Bronchial epithelial cell (primary cell): ENCODE measurements at places on chromosomes 7 and 10. TPM values are rescaled to one million over a fixed set of nuclear protein-coding genes. Genes with fewer than 3 reads are reported as not detected.

GRCh38 chr10:97891497-97892167 is 42.0 kb downstream of the GOLGA7B start:
- no peak for DNase-seq

DNA sequence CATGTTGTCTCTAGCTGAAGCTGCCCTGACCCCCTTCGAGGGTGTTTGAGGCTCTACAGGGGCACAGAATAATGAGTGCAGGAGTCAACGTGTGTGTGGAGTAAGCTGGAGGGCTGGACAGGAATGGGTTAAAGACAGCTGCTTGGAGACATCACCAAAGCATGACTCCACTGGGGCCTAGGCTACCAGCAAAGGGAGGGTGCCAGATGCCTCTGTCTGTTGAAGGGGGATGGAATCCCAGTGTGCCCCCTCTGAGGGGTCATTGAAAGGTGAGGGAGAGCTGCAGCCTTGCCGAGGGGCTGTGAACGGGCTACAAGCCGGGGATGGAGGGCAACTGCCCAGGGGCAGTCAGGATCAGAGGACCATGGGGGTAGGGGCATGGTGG is 51.7 kb upstream of the PODXL start:
- DNase-seq: no peak

- no peak for DNase-seq
Observed at GRCh38 chr7:98174334-98175259, 36.6 kb upstream of the BHLHA15 start.

DNA sequence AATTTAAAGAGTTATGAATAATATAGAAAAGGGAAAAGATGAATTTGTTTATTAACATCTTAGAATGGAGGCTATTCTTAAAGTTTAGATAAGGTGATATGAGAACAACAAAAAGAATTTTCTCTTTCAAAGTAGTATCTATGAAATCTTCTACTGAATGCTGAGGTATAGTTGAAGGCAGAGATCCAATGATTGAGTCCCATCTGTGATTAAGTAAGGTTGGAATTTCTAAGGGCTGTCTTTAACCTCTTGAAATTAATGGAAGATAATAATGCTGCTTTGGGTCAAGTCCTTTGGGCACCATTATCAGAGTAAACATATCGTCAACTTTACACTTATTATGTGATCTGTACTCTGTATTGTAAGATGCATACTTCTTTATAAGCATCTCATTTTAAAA is 307.9 kb downstream of the PRKG1 start:
- peak; percentile 39 for DNase-seq

DNA sequence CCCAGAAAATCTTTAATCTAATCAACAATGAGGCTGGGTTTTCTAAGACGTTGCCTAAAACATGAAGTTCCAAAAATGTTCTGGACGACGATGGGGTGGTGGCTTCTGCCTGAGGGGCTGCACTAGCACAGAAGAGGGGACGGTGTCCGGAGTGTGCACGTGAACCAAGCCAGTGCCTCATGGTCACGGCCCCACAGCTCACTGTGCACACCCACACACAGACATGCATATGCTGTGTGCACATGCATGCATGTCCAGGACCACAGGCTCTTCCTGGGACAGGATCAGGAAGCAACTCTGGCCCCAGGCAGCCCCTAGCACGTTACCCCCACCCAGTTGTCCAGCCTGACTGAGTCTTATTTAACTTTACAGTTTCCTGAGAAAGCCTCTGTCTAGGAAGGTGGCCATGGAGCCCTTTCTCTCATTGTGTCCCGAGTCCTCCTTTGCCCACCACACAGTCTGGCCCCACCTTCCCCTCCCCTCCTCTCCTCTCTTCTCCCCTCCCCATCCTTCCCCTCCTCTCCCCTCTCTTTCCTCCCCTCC is 100.8 kb downstream of the DNAJB6 start:
- DNase-seq: no peak

DNA sequence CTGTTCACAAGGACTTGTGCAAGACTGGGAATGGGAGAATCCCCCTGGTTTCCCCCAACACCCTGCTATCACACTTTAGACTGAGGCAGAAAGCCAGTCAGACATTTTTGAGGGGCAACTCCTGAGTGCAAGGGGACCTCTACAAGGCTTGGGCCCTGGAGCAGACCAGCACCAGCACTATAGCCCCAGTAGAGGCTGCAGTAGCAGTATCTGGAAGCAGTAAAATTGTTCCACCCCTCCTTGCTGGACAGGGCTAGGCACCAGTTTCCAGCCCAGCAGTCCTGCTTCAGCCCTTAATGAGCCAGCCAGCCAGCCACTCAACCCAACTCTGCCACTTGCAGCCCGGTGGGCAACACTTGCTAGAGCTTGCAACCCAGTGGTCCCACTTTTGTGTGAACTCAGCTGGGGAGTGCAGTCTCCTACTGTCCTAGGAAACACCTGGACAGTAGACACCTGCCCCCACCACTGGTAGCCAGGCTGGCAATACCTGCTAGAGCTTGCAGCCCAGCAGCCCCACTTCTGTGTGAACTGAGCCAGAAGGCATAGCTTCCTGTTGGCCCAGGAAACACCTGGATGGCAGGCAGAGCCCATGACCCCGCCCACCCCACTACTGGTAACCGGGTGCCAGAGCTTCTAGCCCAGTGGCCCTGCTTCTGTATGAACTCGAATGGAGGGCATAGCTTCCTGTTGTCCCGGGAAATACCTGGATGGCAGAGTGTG is 65.0 kb downstream of the FBXL13 start:
- DNase-seq: peak; percentile 23

PLXNA4 gene
- under 0.01 TPM in 2 replicates for total RNA-seq

EBLN1 gene
- not detected in 2 replicates for total RNA-seq

CALML3 gene
- total RNA-seq: 0.53 and 1.0 TPM in 2 replicates

C10orf67 gene
- 0.26 TPM in 1 of 2 replicates, not detected in the other for total RNA-seq

MRLN gene
- total RNA-seq: not detected in 2 replicates

FGL2 gene
- total RNA-seq: under 0.01 and 0.53 TPM in 2 replicates

ANKRD30A gene
- total RNA-seq: not detected in 2 replicates

SLIT1 gene
- total RNA-seq: under 0.01 and 0.51 TPM in 2 replicates

SLC13A1 gene
- total RNA-seq: not detected in 2 replicates
